ENCODE measurements at places on chromosomes 6 and 20. TPM values are rescaled to one million over a fixed set of nuclear protein-coding genes. Genes with fewer than 3 reads are reported as not detected.

The PTGIS gene
- 67.6 TPM for total RNA-seq

DNA sequence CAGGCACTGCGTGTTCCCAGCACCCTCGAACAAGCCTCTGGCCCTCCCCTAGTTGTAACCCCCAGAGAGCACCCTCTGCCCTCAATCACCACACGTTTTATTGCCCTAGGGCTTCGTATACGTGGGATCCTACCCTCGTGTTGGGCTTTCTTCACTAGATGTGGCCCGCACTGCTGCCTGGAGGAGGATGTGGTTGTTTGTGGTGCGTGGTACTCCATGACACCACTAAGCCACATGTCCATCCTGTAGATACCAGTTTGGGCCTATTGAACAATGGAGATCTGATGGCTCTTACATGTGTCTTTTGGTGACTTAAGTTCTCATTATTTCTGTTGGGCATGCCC lies 17.0 kb downstream of the SLC2A4RG start:
- peaks cover 19% of the 10 kb centered on the region for H3K36me3 ChIP-seq
- no peaks in the 10 kb centered on the region for H3K27me3 ChIP-seq
- no peak overlapping the region for H3K4me3 ChIP-seq
- H3K27ac ChIP-seq, result no peak overlapping the region
- DNase-seq, result no peak

DNA sequence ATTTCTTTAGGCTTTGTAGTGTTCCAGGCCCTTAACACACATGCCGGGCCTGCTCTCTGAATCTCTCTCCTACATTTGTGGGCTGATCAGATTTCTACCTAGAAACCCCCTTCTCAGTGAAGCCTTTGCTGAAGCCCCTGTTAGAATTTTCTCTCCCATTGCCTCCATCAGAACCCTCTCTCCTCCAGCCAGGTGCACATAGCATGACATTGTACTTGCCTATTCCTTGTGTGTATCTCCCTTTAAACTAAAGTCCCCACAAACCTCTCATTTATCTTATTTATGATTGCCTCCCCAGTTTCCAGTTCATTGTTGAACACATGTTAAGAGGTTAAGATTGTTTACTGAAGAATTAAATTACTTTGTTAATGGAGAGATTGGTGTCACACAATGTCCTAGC lies 325.5 kb upstream of the CITED2 start:
- no peaks in the 10 kb centered on the region for H3K27me3 ChIP-seq
- H3K27ac ChIP-seq, result no peak overlapping the region
- H3K4me1 ChIP-seq, result peaks cover 16% of the 10 kb centered on the region
- no peak for DNase-seq
- no peak overlapping the region for H3K4me3 ChIP-seq
- no peaks in the 10 kb centered on the region for H3K36me3 ChIP-seq

- H3K27me3 ChIP-seq, result no peaks in the 10 kb centered on the region
- H3K27ac ChIP-seq, result peak overlapping the region; percentile 86
- no peak for DNase-seq
- H3K36me3 ChIP-seq, result no peaks in the 10 kb centered on the region
- H3K4me1 ChIP-seq, result peaks cover 46% of the 10 kb centered on the region
These were observed 448.0 kb downstream of the COL12A1 start for GRCh38 chr6:74757813-74758212.

- no peak overlapping the region for H3K4me3 ChIP-seq
- no peaks in the 10 kb centered on the region for H3K4me1 ChIP-seq
- no peak for DNase-seq
- no peaks in the 10 kb centered on the region for H3K27me3 ChIP-seq
- peaks cover 7% of the 10 kb centered on the region for H3K36me3 ChIP-seq
These were observed 27.1 kb downstream of the SAMHD1 start for GRCh38 chr20:36924167-36925045.

The SYCP2L gene
- 4.3 TPM for total RNA-seq

DNA sequence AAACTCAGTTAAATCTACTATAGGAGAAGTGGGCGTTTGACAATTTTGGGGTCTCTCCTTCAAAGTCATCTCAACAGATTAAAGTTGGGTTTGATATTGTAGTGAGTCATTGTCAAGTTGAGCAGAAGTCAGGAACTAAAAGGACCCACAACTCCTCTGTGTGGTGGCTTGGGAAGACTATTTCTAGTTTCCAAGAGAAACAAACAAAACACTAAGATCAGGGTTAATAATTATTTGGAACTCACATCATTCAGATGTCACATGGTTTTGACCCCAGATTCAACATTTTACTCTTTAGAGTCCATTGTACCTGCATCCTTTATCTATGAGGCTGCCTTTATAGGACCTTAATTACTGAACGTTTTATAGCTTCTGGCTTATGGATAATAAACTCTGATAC lies 45.3 kb upstream of the TINAG start:
- no peaks in the 10 kb centered on the region for H3K27me3 ChIP-seq
- H3K4me3 ChIP-seq, result no peak overlapping the region
- H3K4me1 ChIP-seq, result peaks cover 10% of the 10 kb centered on the region
- DNase-seq, result no peak

- peaks cover 4% of the 10 kb centered on the region for H3K27me3 ChIP-seq
- H3K27ac ChIP-seq, result no peak overlapping the region
- H3K4me3 ChIP-seq, result no peak overlapping the region
- H3K36me3 ChIP-seq, result no peaks in the 10 kb centered on the region
These were observed 67.1 kb upstream of the DUSP22 start for GRCh38 chr6:225121-225721.

DNA sequence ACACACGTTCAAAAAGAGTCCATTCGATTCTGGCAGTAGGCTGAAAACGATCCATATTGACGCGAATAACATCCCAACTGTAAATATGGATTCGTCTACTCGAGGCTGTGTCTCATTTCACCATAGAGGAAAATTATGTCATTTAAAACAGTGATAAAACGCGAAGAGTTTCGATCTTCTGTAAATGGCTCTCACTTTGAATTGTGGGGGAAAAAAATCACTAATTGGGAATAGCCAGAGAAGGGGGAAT lies 845 bp upstream of the MARCKS start:
- H3K27ac ChIP-seq, result no peak overlapping the region
- H3K27me3 ChIP-seq, result no peaks in the 10 kb centered on the region
- peaks cover 20% of the 10 kb centered on the region for H3K36me3 ChIP-seq
- H3K4me1 ChIP-seq, result peaks cover 36% of the 10 kb centered on the region
- no peak overlapping the region for H3K4me3 ChIP-seq

GRCh38 chr6:108432792-108433191 lies 127.9 kb upstream of the FOXO3 start:
- DNase-seq, result no peak
- H3K36me3 ChIP-seq, result peaks cover 2% of the 10 kb centered on the region
- no peak overlapping the region for H3K4me3 ChIP-seq
- no peak overlapping the region for H3K27ac ChIP-seq
- H3K27me3 ChIP-seq, result no peaks in the 10 kb centered on the region
- H3K4me1 ChIP-seq, result no peaks in the 10 kb centered on the region

DNA sequence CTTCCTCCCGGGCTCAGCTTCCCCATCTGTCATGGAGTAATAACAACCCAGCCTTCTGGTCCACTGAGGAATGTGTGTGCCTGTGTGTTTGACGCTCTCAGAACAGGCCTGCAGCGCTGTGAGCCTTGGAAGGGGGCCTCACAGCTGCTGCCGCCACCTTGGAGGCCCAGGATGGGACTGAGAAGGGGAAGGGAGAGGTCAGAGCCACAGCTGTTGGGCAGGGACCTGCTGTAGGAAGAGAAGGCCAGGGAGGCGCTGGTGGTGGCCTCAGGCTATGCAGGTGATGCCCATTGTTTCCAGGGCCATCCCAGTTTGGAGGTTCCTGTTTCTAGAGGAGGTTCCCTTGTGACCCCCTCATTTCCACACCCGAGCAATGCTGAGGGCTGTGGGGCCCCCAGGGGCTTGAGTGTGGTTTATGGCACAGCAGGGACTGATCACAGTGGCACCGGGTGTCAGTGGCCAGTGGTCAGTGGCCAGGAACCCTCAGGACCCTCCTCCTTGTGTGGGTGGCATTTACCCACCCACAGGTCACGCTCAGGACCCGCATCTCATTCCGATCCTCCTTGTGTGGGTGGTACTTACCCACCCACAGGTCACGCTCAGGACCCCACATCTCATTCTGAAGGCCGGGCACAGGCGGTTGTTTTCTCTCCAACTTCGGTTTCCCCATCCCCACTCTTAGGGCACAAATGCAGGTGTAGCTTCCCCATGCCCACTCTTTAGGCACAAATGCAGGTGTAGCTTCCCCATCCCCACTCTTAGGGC lies 14.0 kb downstream of the TPD52L2 start:
- no peaks in the 10 kb centered on the region for H3K27me3 ChIP-seq
- H3K27ac ChIP-seq, result no peak overlapping the region
- H3K4me3 ChIP-seq, result no peak overlapping the region
- no peaks in the 10 kb centered on the region for H3K4me1 ChIP-seq
- peaks cover 22% of the 10 kb centered on the region for H3K36me3 ChIP-seq

The IBTK gene
- total RNA-seq, result 28.0 TPM

- H3K27me3 ChIP-seq, result no peaks in the 10 kb centered on the region
- no peak for DNase-seq
- peaks cover 26% of the 10 kb centered on the region for H3K4me1 ChIP-seq
These were observed 392.9 kb downstream of the GJA1 start for GRCh38 chr6:121828146-121828886.

The MATN4 gene
- total RNA-seq, result not detected

GRCh38 chr6:21801446-21802174 lies 208.1 kb downstream of the SOX4 start:
- H3K27me3 ChIP-seq, result no peaks in the 10 kb centered on the region
- no peak overlapping the region for H3K4me3 ChIP-seq
- DNase-seq, result no peak
- H3K4me1 ChIP-seq, result peaks cover 13% of the 10 kb centered on the region

DNA sequence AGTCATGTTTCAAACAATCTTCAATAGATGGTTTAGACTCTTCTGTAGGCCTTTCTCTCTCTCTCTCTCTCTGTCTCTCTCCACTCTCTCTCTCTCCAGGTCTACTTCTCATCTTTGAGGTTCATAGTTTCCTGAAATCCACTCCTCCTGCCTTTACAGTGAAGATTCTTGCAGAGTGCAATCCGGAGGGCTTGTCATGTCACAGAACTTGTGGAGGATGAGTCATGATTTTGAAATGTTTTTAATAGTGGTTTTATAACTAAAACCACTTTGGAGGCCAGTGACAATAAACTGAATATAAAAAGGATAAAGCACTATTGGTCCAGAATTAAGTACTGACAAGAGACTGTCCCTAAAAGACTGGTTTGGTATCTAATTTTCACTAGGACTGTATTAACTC lies 156.3 kb downstream of the KIF6 start:
- H3K4me1 ChIP-seq, result peaks cover 62% of the 10 kb centered on the region
- H3K36me3 ChIP-seq, result no peaks in the 10 kb centered on the region
- DNase-seq, result no peak
- peak overlapping the region; percentile 74 for H3K27ac ChIP-seq
- H3K27me3 ChIP-seq, result no peaks in the 10 kb centered on the region

The ACOT13 gene
- total RNA-seq, result 23.9 TPM

DNA sequence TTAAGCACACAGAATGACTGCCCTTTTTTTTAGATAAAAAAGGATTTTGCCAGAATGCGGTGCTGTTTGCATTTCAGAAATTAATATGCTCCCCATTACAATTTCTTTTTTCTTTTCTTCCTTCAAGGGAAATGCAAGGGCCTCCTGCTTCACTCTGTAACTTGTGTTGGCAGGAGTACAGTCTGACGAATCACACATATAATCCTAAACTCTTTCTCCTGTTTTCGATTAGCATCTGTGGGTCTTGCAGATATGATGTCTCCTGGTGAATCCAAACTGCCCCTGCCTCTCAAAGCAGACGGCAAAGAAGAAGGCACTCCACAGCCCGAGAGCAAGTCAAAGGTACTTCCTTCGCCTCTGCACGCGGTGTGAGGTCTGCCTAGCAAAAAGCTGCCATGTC lies 149.5 kb downstream of the TMEM242 start:
- no peak overlapping the region for H3K4me3 ChIP-seq
- no peaks in the 10 kb centered on the region for H3K4me1 ChIP-seq
- DNase-seq, result no peak
- no peaks in the 10 kb centered on the region for H3K27me3 ChIP-seq

The TCF15 gene
- not detected for total RNA-seq

GRCh38 chr6:39188571-39188970 lies 40.7 kb downstream of the KCNK5 start:
- H3K27me3 ChIP-seq, result no peaks in the 10 kb centered on the region
- no peak overlapping the region for H3K27ac ChIP-seq
- H3K4me3 ChIP-seq, result no peak overlapping the region
- no peaks in the 10 kb centered on the region for H3K4me1 ChIP-seq
- no peak for DNase-seq
- no peaks in the 10 kb centered on the region for H3K36me3 ChIP-seq

GRCh38 chr6:26359765-26360164 lies 5.2 kb upstream of the BTN3A2 start:
- no peak overlapping the region for H3K27ac ChIP-seq
- no peaks in the 10 kb centered on the region for H3K36me3 ChIP-seq
- no peak for DNase-seq
- no peak overlapping the region for H3K4me3 ChIP-seq
- H3K4me1 ChIP-seq, result peaks cover 2% of the 10 kb centered on the region
- no peaks in the 10 kb centered on the region for H3K27me3 ChIP-seq

GRCh38 chr6:170051229-170052172 lies 239.4 kb downstream of the DLL1 start:
- no peak overlapping the region for H3K27ac ChIP-seq
- peak; percentile 82 for DNase-seq
- no peaks in the 10 kb centered on the region for H3K36me3 ChIP-seq
- no peaks in the 10 kb centered on the region for H3K27me3 ChIP-seq

- DNase-seq, result no peak
- H3K27ac ChIP-seq, result peak overlapping the region; percentile 97
- H3K27me3 ChIP-seq, result no peaks in the 10 kb centered on the region
- H3K36me3 ChIP-seq, result no peaks in the 10 kb centered on the region
These were observed 827 bp downstream of the E2F3 start for GRCh38 chr6:20402342-20403069.

DNA sequence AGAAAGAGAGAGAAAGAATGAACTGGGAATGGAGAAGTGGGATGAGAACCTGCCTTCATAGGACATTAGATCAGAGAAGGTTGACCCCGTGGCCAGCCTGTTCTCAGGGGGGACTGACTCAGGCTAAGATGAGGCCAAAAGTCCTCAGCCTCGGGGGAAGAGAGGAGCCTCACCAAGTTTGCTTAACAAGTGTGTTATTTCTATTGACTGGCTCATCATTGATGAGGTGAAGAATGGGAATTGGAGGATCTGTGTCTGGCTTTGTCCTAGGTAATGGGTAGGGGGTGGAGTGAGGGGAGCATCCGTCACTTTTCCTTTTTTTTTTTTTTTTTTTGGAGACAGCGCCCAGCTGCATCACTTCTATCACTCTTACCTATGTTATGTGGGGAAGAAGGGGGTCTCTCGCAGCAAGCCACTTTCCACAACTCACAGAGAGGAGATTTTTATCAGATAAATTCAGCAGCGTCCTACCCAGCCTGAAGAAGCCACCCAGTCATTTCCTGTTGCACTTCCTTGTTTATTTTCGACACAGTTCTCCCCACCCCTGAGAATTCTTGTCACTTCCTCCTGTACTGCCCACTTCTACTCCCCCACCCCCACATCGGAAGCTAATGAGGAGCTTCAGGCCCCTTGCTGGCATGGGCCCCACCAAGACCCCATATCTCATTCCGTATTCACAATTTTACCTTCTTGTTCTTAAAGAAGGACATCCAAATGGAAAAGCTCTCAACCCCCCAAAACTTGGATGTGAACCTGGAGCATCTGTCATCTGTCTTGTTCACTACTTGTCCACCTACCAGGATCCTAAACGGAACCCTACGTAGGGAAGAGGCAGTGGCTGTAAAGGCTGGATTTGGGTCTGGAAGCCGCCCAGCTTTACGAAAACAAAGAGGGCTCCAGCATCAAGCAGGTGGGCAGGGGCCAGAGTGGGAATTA lies 2.8 kb upstream of the RNASET2 start:
- peaks cover 19% of the 10 kb centered on the region for H3K4me1 ChIP-seq
- no peak overlapping the region for H3K27ac ChIP-seq
- no peaks in the 10 kb centered on the region for H3K27me3 ChIP-seq
- no peaks in the 10 kb centered on the region for H3K36me3 ChIP-seq
- no peak overlapping the region for H3K4me3 ChIP-seq

GRCh38 chr6:136169394-136170148 lies 80.5 kb downstream of the MTFR2 start:
- DNase-seq, result no peak
- H3K27ac ChIP-seq, result no peak overlapping the region
- H3K36me3 ChIP-seq, result peaks cover 17% of the 10 kb centered on the region
- no peaks in the 10 kb centered on the region for H3K27me3 ChIP-seq

Measured in osteocyte (in vitro differentiated cells).